NCI-H345 (cell line): ENCODE measurements at places on chromosomes 3 and 15.

DNA sequence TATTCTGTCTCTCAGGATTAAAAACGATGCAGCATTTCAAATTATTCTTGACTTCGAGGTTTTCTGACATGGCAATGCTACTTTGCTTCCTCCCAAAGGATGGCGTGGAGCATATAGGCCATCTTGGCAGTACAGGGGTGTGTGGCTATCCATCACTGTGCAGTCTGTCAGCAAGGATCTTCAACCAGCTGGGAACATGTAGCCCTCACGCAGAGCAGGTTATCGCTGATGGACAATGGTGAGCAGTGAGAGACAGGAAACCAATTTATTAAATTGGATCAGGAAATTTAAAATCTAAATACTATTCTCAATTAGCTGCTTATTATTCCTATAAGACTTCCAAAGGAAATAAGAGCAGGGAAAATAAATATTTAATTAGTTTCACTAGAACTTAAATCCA is 615.3 kb downstream of the OTOL1 start:
- no peak for DNase-seq

DNA sequence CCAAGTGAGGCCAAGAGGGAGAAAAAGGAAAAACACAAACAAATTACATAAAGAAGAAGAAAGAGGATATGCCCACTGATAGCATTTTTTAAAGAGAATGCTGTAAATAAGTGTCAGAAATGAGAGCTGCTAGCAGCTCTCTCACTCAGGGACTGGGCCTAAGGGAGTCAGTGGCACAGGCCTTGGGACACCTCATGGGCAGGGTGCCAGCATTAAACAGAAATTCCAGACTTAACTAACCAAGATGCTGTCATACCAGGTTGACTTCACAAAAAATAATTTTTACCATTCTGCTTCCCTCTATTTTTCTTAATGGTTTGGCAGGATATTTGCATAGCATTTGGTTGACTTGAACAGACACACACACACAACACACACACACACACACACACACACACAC is 92.3 kb upstream of the ADAMTSL3 start:
- no peak for DNase-seq

DNA sequence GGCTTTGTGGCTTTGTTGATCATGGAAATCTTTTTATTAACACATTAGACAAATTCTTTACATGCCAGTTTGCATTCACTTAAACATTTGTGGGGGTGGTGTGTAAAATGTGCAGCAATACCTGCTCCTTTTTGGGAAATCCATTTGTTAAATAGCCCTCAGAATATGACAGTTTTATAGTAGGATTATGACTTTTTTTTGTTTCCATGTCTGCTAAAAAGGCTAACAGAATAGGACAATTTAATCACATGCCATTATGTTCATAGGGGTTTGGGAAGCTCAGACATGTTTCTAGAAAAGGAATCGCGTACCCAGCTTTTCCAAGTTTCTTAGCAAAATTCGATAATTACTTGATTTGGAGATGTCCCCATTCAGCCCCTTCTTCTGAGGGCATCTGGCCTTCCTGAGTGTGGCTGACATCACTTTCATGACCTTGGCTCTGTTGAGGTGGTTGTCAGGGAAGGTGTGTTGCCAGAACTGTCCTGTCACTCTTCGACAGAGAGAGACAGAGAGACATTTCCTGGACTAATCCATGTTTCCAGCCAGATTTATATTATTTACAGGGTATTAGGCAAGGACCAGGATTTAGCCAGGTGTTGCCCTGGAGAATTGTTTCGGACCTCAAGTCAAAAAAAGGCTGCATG is 126.4 kb downstream of the PTPRG start:
- DNase-seq = no peak

DNA sequence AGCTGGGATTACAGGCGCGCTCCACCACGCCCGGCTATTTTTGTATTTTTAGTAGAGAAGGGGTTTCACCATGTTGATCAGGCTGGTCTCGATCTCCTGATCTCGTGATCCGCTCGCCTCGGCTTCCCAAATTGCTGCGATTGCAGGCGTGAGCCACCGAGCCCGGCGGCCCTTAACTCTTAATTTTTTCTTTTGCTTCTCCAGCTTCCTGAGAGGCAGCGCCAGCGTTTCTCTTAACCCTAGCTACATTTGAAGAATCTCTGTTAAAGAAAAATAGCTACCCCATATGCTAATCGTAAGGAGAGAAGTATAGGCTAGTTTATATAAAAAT is 465 bp upstream of the GK5 start:
- no peak for DNase-seq

GRCh38 chr3:32276279-32276841 is 37.9 kb downstream of the CMTM8 start:
- DNase-seq = no peak

DNA sequence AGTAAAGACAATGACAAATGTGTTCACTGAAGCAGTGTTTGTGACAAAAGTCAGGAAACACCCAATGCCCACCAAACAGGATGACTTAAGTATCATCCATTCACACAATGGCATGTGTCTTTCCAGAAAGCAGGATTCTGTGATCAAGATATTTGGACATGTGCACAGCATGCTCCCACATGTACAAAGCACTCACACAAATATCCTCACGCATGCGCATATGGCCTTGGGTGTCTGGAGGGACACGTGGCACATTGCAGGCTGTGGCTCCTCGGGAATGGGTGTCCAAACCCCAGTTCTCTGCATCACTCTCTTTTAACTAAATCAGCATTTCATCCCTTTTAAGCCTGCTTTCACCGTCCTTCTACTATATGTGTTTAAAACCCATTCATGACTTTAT is 130.5 kb downstream of the KLF13 start:
- DNase-seq = no peak

- no peak for DNase-seq
These were observed 8.6 kb downstream of the CEP152 start for GRCh38 chr15:48802257-48802656.

- no peak for DNase-seq
These were observed 52.3 kb downstream of the KBTBD12 start for GRCh38 chr3:127967316-127967715.

GRCh38 chr3:184186184-184186901 is at the start of gene ABCF3:
ABCF3 (plus strand) TSS chr3:184186199; CDS start chr3:184186208, 9 bp downstream.
- no peak for DNase-seq

GRCh38 chr3:19190126-19190525 is 41.8 kb downstream of the KCNH8 start:
- no peak for DNase-seq

DNA sequence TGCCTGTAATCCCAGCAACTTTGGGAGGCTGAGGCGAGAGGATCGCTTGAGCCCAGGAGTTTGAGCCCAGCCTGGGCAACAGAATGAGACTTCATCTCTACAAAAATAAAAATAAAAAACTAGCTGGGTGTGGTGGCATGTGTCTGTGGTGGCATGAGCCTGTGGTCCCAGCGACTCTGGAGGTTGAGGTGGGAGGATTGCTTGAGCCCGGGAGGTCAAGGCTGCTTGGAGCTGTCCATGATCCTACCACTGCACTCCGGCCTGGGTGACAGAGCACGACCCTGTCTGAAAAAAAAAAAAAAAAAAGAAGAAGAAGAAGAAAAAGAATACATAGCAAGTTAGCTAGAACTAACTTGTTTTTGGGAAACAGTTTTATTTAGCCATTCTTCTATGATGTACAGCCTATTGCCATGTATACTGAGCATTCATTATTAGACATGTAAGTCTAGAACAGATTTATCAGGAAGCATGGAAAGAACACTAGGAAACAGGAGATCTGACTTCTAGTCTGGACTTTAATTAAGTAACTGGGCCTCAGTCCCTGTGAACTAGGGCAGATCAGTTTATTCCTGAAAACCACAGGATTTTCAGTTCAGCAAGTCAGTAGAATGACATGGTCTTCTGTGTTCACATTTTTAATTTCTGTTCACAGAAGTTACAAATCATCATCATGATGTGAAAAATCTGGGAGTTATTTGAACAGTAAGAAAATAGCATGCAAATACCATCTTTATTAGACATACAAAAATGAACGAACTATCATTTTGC is 65.5 kb downstream of the KAT2B start:
- no peak for DNase-seq

DNA sequence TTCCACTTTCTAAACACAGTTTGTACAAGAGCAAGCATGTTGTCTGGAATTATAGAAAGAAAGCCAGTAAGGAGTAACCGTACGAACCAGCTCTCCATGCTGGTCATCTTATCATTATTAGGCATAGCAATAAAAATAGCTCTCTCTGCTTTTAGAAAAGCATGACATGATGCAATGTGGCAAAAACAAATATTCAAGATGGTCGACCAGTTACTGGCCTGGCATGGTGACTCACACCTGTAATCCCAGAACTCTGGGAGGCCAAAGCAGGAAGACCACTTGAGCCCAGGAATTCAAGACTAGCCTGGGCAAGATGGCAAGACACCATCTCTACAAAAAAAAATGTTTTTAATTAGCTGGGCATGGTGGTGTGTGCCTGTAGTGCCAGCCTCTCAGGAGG is 2.6 kb upstream of the MAP4 start:
- no peak for DNase-seq

- DNase-seq = no peak
These were observed 109.3 kb downstream of the ZIC1 start for GRCh38 chr3:147518465-147518864.

DNA sequence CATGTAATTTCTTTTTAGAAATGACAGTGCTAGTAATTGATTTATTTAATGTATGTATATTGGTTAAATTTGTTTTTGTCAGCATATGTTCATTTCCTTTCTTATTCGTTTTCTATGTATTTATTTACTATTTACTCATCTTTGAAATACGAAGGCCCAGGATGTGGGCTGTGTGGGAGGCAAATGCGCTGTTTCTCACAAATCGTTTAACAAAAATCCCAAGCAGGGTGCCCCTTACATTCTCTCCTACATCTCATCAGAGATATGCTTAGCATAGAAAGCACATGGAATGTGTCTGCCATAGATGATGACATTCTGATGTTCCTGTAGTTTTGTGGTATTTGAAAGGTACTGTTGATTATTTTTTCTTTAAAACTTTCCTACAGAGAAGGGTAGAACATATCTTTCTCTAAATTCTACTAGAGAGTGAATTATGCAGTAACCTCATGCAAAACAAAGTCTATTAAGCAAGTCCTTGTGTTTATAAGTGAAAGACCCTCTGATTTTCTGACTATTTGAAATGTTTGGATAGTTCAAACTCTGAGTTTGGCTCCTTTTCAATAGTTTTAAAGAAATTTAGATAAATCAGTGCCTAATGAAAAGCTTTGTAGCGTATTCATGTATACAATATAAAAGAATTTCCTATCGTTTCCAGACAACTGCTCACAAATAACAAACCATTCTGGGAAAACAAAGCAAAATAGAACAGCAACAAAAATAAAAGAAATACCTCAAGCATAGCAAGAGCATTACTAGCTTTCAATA is 111.1 kb upstream of the VGLL3 start:
- DNase-seq = no peak

DNA sequence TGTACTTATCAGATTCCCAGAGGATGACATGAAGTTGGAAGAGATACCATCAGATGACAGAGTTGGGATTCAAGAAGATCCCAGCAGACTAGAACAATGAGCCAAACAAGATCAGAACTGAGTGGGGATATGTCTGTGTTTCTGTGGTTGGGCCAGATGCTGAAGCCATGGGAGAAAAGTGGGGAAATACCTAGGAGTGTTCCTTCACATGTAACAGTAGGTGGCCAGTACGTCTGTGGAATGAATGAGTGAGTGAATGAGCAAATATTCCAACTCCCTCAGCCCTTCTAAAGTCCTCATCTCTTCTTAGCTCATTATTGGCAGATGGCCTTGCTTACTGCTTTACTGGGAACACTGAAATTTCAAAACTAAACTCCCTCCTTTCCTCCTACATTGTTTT is 32.2 kb upstream of the GREM1 start:
- DNase-seq = no peak

DNA sequence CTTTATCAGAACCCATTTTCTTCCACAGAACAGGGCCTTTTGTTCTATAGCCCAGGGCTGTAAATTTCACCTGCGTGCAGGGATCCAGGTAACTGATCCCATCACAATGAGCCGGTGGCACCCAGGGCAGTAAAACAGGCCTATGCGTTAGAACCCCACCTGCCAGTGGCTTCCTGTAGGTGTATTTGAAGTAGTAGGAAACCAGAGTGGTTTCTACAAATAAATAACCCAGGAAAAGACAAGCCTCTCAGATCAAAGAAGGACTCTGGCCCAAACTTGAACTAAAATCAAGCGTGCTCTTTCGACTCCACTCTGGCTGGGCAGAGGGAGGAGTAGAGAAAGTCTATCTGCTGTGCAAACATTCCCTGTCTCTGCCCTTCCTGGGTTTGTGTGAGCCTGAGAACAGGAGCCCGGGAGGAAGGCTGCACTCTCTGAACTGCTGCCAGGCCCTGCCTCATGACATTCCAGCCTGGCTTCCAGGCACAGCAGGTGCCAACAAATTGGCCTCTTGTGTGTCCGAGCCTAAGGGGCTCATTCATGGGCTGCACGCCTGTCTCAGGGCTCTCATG is 77.7 kb downstream of the CEMIP start:
- DNase-seq = peak; percentile 72

- peak; percentile 63 for DNase-seq
These were observed 31.1 kb downstream of the CYFIP1 start for GRCh38 chr15:22949074-22949547.

GRCh38 chr3:79976466-79976865 is 208.7 kb upstream of the ROBO1 start:
- DNase-seq = no peak

DNA sequence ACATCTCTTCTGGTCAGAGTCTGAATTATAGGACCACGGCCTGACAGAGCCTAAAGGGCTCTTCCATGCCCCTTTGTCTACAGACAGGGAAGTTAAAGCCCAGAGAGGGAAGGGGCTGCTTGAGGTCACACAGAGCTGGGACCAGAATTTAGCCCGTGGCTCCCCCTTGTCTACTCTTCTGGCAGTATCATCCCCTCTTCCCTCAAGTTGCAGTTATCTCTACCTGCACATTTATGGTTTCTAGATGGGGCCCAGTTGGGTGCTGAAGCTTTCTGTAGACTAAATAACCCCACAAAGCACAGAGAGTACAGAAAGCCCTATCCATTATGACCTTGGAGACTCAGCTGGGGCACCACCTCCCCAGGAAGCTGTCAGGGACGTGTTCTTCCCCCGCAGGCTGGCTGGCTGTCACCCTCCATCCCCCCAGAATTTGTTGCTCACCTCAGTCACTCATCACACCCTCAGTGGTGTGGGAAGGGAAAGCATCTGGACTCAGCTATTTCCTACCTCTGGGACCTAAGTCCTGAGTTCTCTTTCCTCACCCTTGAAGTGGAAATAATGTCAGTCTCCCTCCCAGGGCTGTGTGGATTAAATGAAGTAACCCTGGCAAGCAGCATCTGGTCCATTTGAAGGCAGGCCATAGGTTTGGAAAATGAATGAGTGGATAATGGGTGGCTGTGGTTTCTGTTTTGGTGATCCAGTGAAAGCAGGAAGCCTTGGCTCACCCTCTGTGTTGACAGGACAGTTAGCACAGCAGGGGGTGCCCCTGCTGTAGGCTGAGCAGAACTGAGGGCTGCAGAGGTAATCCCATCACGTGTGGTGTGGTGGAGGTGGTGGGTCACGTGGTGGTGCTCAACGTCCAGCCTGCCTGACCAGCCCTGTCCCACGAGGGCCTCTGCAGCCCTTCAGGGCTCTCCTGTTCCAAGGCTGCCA is 16.3 kb downstream of the ACOX2 start:
- peak; percentile 1 for DNase-seq
